ENCODE measurements at places on chromosomes 4 and X.

GRCh38 chr4:21641696-21642095 lies 306.9 kb downstream of the KCNIP4 start:
- DNase-seq: no peak

- no peak for DNase-seq
These were observed 3.2 kb downstream of the TIGD4 start for GRCh38 chr4:152776352-152776751.

- DNase-seq: no peak
These were observed 20.9 kb upstream of the MSANTD1 start for GRCh38 chr4:3227878-3228675.

DNA sequence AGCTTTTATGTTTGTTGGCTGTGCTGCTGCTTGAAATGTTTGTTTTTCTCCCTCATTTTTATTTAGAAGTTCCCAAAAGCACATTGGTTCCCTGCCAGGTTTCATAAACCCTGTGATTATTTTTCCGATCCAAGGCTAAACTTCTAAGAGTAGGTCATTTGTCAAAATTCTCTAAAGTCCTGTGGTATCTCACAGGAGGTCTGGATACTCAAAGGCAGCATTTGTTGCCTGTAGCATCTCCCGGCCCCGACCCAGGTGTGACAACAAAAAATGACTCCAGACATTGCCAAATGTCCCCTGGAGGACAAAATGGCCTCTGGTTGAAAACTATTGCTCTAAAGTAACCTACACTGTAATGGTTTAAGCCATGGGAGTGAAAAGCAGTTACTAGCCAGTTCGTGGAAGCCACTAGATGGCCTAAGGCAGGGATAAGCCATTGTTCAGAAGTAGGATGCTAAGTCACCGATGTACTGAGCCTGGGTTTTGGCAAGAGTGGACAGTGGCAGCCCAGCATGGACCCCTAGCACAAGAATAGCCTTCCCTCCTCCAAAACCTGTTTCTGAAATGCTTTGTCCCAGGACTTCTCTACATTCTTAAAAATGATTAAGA lies 256.1 kb downstream of the THOC2 start:
- no peak for DNase-seq

Data from B cell (primary cell).